Heart left ventricle (tissue), 16 donors: ENCODE measurements at places on chromosomes 6 and 20. TPM values are rescaled to one million over a fixed set of nuclear protein-coding genes. Genes with fewer than 3 reads are reported as not detected.

GRCh38 chr20:4335722-4336121 is 320.4 kb upstream of the RNF24 start:
- DNase-seq: no peak

DNA sequence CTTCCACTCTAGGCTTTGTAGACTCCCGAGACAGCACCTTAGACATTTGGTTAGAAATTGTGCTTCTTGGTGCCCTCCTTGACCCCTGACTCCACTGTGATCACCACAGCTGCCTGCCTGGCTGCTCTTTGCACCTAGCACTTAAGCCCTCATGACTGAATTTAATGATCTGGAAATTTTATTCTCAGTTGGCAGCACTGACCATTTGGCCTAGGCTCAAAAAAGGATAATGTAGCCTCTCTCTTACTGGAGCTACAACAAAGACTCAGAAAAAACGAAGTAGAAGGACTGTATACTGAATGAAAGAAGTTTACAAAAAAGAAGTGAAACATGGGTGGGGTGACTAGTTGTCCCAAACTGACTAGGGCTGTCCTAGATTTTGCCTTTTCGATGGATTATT is 11.3 kb upstream of the ABRACL start:
- DNase-seq: no peak

DNA sequence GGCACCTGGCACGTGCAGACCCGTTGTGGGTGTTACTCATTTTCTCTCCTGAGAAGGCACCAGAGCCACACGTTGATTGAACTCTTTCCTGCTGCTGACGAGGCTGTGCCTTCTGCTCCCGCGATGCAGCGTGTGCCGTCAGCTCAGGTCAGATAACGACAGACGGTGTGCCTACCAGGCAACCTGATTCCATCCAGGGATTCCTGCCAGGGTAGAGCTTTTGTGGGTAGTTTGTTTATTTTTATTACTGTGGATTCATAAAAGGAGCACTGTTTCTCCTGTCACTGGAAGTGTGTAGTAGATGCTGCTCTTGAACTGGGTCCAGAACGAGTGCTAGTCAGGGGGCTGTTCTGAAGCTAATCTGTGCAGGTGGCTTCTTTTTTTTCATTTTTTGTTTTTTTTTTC is 20.7 kb downstream of the PRPF6 start:
- DNase-seq: no peak

DNA sequence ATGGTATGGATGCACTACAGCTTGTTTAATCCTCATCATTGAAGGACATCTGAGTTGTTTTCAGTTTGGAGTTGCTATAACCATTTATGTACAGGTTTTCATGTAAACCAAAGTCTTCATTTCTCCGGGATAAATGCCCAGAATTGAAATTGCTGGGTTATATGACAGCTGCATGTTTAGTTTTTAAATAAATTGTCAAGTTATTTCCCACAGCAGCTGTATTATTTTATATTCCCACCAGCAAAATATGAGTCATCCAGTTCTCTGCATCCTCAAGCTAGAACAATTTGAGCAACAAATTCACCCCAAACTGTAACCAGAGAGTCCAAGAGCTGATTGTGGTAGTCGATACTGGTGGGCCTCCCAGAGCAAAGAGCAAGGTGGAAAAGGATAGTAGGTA is 161.0 kb upstream of the PRND start:
- DNase-seq: no peak

- no peak for DNase-seq
These were observed 170.3 kb upstream of the PDE10A start for GRCh38 chr6:165833355-165833754.

GRCh38 chr6:52526634-52527033 is 50.2 kb downstream of the TRAM2 start:
- no peak for DNase-seq

DNA sequence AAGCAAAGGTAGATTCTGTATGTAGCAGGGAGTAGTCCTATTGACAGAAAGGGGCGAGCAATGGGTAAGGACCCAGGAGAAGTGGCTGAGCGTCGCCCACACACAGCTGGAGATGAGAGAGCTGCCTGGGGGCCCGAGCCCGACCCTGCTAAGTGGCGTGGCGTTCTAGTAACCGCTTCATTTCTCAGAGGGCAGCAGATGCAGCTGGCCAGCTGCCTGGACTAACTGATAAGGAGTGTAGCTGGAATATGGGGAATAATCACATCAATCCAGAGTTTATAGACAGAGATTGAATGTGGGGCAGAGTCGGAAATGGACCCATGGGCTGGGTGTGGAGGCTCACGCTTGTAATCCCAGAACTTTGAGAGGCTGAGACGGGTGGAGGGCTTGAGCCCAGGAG is 64.4 kb downstream of the EZR start:
- no peak for DNase-seq

- peak; percentile 47 for DNase-seq
These were observed 4.3 kb upstream of the SYNDIG1 start for GRCh38 chr20:24465159-24465558.

TIAM2 gene
- polyA plus RNA-seq: 4.6 TPM

DYNLT2 gene
- polyA plus RNA-seq: 0.67 TPM

MDFI gene
- polyA plus RNA-seq: 0.76 TPM

ALDH8A1 gene
- polyA plus RNA-seq: 0.53 TPM

HCK gene
- 3.7 TPM for polyA plus RNA-seq

RGS17 gene
- under 0.01 TPM for polyA plus RNA-seq

STX11 gene
- 4.7 TPM for polyA plus RNA-seq

TMEM74B gene
- polyA plus RNA-seq: 0.55 TPM
